ENCODE measurements at places on chromosomes 3 and 15.

GRCh38 chr3:43317461-43318316 lies 31.3 kb downstream of the SNRK start:
- H3K36me3 ChIP-seq, result no peaks in the 10 kb centered on the region
- H3K4me3 ChIP-seq, result no peak overlapping the region
- no peak for DNase-seq
- no peaks in the 10 kb centered on the region for H3K4me1 ChIP-seq
- no peaks in the 10 kb centered on the region for H3K27me3 ChIP-seq

DNA sequence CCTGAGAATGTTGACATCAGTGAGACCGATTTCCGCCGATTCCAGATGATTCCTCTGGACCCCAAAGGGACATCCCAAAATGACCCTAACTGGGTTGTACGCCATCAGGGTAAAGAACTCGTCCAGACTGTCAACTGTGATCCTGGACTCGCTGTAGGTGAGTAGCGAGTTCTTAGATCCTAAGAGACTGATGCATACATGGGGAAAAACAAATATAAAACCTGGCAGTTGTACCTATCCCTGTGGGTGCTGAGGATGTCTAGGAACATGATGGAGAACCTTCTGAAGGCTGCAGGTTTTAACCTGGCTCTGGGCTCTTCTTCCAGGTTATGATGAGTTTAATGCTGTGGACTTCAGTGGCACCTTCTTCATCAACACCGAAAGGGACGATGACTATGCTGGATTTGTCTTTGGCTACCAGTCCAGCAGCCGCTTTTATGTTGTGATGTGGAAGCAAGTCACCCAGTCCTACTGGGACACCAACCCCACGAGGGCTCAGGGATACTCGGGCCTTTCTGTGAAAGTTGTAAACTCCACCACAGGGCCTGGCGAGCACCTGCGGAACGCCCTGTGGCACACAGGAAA lies 12.3 kb downstream of the THBS1 start:
- peaks cover 2% of the 10 kb centered on the region for H3K4me1 ChIP-seq
- no peak overlapping the region for H3K27ac ChIP-seq
- DNase-seq, result no peak
- peaks cover 100% of the 10 kb centered on the region for H3K36me3 ChIP-seq
- H3K4me3 ChIP-seq, result no peak overlapping the region

GRCh38 chr3:160810362-160811236 lies 54.6 kb downstream of the PPM1L start:
- no peak overlapping the region for H3K27ac ChIP-seq
- no peaks in the 10 kb centered on the region for H3K36me3 ChIP-seq
- no peaks in the 10 kb centered on the region for H3K27me3 ChIP-seq
- H3K4me1 ChIP-seq, result peaks cover 7% of the 10 kb centered on the region
- H3K4me3 ChIP-seq, result no peak overlapping the region

DNA sequence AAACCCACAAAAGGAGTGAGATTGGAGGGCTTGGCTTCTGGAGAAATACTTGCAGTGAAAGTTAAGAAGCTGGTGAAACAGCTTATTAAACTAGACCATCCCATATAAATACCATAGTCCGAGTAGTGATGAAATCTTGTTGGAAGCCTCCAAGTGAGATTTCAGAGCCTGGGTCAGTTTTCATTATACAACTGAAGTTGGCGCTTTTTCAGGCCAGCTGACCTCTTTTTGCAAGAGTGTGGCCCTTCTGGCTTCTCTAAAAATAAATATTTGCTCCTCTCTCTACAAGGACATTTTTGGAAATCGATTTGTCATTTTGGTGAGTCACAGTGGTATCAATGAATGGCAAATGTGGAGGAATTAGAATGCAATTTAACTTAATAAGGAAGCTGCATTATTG lies 51.2 kb upstream of the THRB start:
- H3K36me3 ChIP-seq, result no peaks in the 10 kb centered on the region
- no peak overlapping the region for H3K27ac ChIP-seq
- DNase-seq, result no peak
- no peaks in the 10 kb centered on the region for H3K4me1 ChIP-seq
- no peak overlapping the region for H3K4me3 ChIP-seq
- H3K27me3 ChIP-seq, result no peaks in the 10 kb centered on the region

GRCh38 chr15:67146875-67147381 lies 81.5 kb downstream of the SMAD3 start:
- no peaks in the 10 kb centered on the region for H3K36me3 ChIP-seq
- no peak overlapping the region for H3K4me3 ChIP-seq
- H3K4me1 ChIP-seq, result peaks cover 45% of the 10 kb centered on the region

DNA sequence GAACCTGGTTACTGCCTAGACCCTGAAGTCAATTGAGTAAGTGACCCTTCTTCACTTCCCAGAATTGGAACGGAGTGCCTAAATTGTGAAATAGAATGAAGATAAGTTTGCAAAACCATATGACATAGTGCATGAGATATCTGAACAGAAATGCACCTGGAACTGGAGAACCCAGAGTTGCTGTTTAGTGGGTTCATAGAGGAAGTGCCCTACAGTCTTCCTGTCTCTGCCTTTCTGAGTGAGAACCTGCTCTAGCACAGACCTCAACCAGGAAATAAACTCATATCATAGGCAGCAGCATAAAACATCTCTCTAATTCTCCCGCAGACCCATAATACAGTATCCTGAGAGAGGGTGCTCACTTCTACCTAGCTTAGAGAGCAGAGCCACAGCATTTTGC lies 82.9 kb downstream of the EOMES start:
- no peak overlapping the region for H3K4me3 ChIP-seq
- DNase-seq, result no peak
- no peaks in the 10 kb centered on the region for H3K27me3 ChIP-seq
- H3K36me3 ChIP-seq, result no peaks in the 10 kb centered on the region

- no peak for DNase-seq
- H3K4me1 ChIP-seq, result peaks cover 1% of the 10 kb centered on the region
- H3K36me3 ChIP-seq, result no peaks in the 10 kb centered on the region
- H3K27ac ChIP-seq, result no peak overlapping the region
- H3K27me3 ChIP-seq, result no peaks in the 10 kb centered on the region
Observed at GRCh38 chr3:196143708-196144382, 62.0 kb upstream of the TFRC start.

- no peaks in the 10 kb centered on the region for H3K36me3 ChIP-seq
- H3K27ac ChIP-seq, result no peak overlapping the region
- peaks cover 8% of the 10 kb centered on the region for H3K4me1 ChIP-seq
- no peak overlapping the region for H3K4me3 ChIP-seq
Observed at GRCh38 chr3:8518138-8518537, 16.5 kb downstream of the LMCD1 start.

DNA sequence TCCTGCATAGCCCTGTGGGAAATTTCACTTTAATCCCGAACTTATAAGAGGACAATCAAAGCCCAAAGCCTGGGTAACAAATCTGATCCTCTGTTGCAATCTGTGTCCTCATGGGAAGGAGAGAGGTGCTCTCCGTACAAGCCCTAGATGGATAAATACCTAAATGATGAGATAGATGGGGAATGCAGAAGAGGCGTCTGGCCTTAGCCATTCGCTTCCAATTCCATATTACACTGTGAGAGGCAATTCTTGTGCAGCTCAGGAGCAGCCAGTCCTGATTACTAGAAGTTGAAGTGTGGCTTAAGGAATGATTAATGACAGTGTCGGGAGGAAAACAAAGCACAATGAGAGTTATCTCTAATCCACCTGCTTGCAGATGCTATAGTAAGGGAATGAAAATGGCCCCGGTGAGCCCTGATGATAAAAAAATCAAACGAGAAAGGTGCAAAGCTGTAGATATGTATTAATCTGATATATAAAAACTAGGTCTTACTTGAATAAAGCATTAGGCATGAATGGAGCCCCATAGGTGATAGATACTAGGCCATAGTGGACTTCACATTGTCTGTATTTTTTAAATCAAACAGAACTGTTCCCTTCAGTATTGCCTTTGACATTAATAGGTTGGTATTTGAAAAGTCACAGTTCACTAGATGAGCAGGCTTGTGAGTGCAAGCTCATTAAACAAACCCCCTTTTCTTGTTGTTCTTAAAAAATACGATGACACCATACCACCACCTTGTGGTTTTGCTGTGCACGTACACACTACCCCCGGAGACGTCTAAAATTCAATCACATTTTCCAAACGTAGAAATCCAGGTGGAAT lies 54.2 kb upstream of the TMCO5A start:
- no peak overlapping the region for H3K27ac ChIP-seq
- peaks cover 5% of the 10 kb centered on the region for H3K27me3 ChIP-seq
- no peaks in the 10 kb centered on the region for H3K4me1 ChIP-seq
- DNase-seq, result peak; percentile 29
- no peak overlapping the region for H3K4me3 ChIP-seq
- no peaks in the 10 kb centered on the region for H3K36me3 ChIP-seq

DNA sequence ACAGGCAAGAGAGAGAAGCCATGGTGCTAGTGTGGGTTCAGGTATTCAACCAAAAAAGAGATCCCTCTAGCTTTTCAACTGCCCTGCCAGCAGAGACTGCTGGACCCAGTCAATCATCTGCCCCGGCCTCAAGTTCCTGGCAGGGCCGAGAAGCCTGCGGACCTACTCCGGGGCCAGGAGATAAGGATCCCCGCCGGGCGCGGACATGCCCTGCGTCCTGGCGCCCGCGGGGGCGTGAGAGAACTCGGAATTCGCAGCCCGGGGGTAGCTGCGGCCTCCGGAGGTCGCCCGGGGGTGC lies 821 bp upstream of the MAGI1 start:
- H3K4me3 ChIP-seq, result peak overlapping the region; percentile 81
- H3K27ac ChIP-seq, result peak overlapping the region; percentile 85
- H3K27me3 ChIP-seq, result no peaks in the 10 kb centered on the region
- no peak for DNase-seq

DNA sequence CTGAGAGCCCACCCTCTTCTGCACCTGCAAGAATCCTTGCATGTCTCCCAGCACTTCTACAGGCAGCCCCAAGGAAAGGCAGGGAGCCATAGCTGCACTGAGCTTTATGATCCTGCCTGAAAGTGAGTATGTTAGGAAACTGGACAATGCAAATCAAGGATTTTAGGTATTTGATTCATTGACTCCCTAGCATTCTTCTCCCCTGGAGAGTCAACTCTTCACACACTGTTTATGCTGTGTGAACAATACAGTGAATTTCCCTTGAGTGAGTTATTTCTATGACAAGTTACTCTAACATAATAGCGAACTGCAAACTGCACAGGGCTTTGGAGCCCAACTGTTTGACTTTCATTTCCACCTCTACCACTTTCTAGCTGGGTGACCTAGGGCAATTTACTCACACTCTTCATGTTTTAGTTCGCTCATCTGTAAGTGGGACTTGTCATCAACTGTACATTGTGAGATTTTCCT lies 96.0 kb upstream of the PHLDB2 start:
- no peaks in the 10 kb centered on the region for H3K27me3 ChIP-seq
- H3K36me3 ChIP-seq, result no peaks in the 10 kb centered on the region
- H3K27ac ChIP-seq, result no peak overlapping the region
- peaks cover 7% of the 10 kb centered on the region for H3K4me1 ChIP-seq
- H3K4me3 ChIP-seq, result no peak overlapping the region
- DNase-seq, result no peak

GRCh38 chr3:63338351-63338750 lies 60.2 kb downstream of the SYNPR start:
- peaks cover 1% of the 10 kb centered on the region for H3K4me1 ChIP-seq
- no peak overlapping the region for H3K27ac ChIP-seq
- no peak overlapping the region for H3K4me3 ChIP-seq

DNA sequence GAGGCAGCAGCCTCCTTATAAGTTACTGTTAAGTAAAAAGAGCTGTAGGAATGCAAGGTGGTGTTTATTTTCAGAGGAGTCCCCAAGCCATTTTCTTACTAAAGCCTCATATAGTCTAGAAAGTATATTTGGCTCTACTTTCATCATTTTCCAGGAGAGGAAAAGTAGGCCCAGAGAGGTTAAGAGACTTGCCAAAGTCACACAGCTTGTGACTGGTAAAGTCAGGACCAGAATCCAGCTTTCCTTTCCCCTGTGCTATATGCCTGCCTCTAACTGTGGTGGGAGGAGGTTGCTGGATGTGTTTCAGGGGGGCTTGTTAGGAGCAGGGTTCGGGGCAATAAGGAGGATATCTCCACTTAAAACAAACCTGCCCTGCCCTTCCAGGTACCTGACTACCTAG lies 7.2 kb upstream of the OGG1 start:
- H3K27me3 ChIP-seq, result no peaks in the 10 kb centered on the region
- peaks cover 86% of the 10 kb centered on the region for H3K36me3 ChIP-seq
- DNase-seq, result no peak
- no peak overlapping the region for H3K27ac ChIP-seq

- H3K27ac ChIP-seq, result no peak overlapping the region
- no peak for DNase-seq
- no peak overlapping the region for H3K4me3 ChIP-seq
- H3K4me1 ChIP-seq, result no peaks in the 10 kb centered on the region
Observed at GRCh38 chr15:51536965-51537574, 85.5 kb downstream of the DMXL2 start.

GRCh38 chr3:31105438-31106077 lies 211.1 kb upstream of the GADL1 start:
- no peaks in the 10 kb centered on the region for H3K27me3 ChIP-seq
- H3K4me3 ChIP-seq, result no peak overlapping the region

GRCh38 chr15:68820295-68821189 lies at the start of gene ANP32A:
Gene ANP32A (minus strand): TSS chr15:68820895. CDS start chr15:68820751, 144 bp downstream.
- peaks cover 6% of the 10 kb centered on the region for H3K36me3 ChIP-seq
- peak within 1 kb of the TSS; percentile 92 for H3K4me3 ChIP-seq
- H3K27ac ChIP-seq, result peak within 1 kb of the TSS; percentile 94

DNA sequence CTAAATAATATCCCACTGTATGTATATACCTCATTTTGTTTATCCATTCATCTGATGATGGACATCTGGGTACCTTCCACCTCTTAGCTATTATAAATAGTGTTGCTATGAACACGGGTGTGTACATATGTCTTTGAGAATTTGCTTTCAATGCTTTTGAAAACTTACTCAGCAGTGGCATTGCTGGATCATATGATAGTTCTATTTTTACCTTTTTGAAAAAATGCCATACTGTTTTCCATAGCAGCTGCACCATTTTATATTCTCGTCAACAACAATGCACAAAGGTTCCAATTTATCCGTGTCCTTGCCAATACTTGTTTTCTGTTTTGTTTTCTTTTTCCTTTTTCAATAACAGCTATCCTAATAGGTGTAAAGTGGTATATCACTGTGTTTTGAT lies 77.1 kb downstream of the PEAK1 start:
- no peaks in the 10 kb centered on the region for H3K27me3 ChIP-seq
- H3K36me3 ChIP-seq, result peaks cover 7% of the 10 kb centered on the region
- no peak overlapping the region for H3K4me3 ChIP-seq
- H3K27ac ChIP-seq, result no peak overlapping the region
- H3K4me1 ChIP-seq, result peaks cover 2% of the 10 kb centered on the region

DNA sequence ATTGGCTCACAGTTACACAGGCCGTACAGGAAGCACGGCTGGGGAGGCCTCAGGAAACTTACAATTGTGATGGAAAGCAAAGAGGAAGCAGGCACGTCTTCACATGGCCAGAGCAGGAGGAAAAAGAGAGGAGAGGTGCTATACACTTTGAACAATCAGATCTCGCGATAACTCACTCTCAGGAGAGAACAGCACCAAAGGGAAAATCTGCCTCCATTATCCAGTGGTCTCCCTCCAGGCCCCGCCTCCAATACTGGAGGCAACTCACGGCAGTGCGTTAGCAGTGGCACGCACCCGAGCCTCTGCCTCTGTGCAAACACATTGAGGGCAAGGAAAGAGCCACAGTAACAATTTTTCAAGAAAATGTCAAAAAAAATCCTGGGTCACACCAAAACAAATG lies 11.0 kb downstream of the OSTN start:
- no peaks in the 10 kb centered on the region for H3K27me3 ChIP-seq
- H3K27ac ChIP-seq, result no peak overlapping the region
- no peak for DNase-seq
- H3K4me3 ChIP-seq, result no peak overlapping the region

Measured in neuronal stem cell (in vitro differentiated cells).